ENCODE measurements at places on chromosomes 4 and X. TPM values are rescaled to one million over a fixed set of nuclear protein-coding genes. Genes with fewer than 3 reads are reported as not detected.
A peak's percentile ranks its signal among the peaks of the same experiment; 100 is the strongest.

DNA sequence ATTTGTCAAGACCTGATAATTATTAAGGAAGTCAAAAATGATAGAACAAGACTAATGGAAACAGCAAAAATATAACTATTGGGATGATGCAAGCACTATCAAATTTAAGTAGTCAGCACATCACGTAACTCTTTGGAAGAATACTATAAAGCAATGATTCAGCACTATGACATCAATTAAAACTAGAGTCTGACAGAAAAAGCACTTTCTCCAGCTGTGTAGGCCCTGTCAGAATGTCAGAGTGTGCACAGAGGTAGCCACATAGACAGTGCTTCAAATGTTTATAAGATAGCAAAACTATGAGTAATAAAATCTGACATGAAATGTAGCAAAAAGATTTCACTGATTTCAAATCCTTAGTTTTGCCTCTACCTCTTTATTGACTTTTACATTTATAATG, 1226.6 kb upstream of the ADGRL3 start:
- no peaks in the 10 kb centered on the region for H3K36me3 ChIP-seq
- H3K4me3 ChIP-seq: no peak overlapping the region
- H3K27ac ChIP-seq: no peak overlapping the region
- no peak for DNase-seq
- H3K27me3 ChIP-seq: no peaks in the 10 kb centered on the region

DNA sequence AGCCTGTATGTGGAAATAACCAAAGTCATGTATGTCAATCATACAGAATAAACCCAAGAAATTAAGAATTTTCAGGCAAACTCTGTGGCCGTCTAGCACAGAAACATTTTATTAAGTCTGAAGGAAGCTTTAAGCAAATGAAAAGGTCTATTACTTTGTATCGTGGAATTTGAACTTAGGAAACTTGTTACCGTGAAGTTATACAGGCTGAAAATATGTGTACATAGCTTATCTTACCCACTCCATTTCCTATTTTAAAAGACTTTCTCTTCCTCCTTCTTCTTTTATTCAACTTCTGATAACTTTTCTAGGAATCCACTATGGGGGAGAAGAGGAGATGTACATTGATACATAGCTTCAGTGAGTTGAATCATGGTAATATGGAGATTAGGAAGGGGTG, 108.3 kb downstream of the AGTR2 start:
- no peaks in the 10 kb centered on the region for H3K36me3 ChIP-seq
- DNase-seq: no peak
- no peaks in the 10 kb centered on the region for H3K4me1 ChIP-seq
- H3K4me3 ChIP-seq: no peak overlapping the region
- no peak overlapping the region for H3K27ac ChIP-seq

DNA sequence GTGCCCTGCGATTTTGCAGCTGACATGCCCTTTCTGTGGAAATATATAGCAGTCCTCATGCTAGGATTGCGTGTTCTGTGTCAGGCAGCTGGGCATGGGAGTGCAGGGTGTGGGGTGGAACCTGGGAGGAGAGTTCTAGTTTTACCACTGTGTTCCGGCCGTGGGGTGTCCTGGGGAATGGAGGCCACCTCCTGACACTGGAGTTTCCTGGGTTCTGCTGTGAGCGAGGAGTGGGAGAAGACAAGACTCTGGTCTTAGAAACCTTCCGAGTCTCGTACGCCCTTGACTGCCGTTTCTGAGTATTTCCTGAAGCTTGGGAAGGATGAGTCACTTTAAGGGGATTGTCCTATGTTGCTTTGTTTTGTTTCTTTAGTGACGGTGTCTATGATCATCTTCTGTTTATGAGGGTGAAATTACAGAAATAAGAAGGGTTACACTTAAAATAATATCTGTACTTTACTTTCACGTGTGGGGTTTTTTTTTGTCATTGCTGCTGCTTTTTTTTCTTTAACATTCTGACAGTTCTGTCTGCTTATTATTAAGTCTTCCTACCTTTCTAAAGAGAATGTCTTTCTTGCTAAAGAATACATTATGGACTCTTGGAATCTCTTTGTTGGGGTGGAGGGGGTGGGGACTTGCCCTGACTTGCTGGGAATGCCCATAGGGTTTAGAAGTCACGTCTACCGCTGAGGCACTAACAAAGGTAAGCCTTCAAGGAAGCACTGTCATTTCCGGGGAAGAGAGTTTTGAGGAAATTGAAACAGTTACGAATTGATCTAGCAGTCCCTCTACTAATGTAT, 19.1 kb downstream of the CD99 start:
- H3K4me3 ChIP-seq: peak overlapping the region; percentile 27
- peak; percentile 67 for DNase-seq
- no peaks in the 10 kb centered on the region for H3K27me3 ChIP-seq
- H3K4me1 ChIP-seq: peaks cover 45% of the 10 kb centered on the region

DNA sequence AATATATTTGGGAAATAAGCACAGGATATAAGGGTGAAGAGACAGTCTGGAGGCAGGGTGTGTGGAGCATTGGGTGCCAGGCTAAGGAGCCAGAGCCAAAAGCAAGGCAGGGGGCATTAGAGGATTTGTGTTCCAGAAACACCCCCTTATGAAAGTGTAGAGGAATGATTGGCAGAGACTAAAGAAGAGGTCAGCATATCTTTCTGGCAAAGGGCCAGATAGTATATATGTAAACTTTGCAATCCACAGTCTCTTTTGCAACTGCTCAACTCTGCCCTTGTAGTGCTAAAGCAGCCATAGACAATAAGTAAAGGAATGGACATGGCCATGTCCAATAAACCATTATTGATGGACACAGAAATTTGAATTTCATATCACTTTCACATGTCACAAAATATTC, 3.6 kb upstream of the SLC9A6 start:
- no peaks in the 10 kb centered on the region for H3K4me1 ChIP-seq
- H3K27ac ChIP-seq: no peak overlapping the region
- H3K27me3 ChIP-seq: no peaks in the 10 kb centered on the region
- H3K4me3 ChIP-seq: no peak overlapping the region
- DNase-seq: no peak

GRCh38 chrX:13681595-13681994, 7.3 kb upstream of the RAB9A start:
- no peak for DNase-seq
- no peak overlapping the region for H3K27ac ChIP-seq
- H3K4me1 ChIP-seq: no peaks in the 10 kb centered on the region

- no peaks in the 10 kb centered on the region for H3K36me3 ChIP-seq
- H3K4me3 ChIP-seq: no peak overlapping the region
- H3K4me1 ChIP-seq: no peaks in the 10 kb centered on the region
- no peak overlapping the region for H3K27ac ChIP-seq
Observed at GRCh38 chrX:116282751-116283150, 112.2 kb downstream of the AGTR2 start.

Gene MAGEC1
- total RNA-seq: not detected

DNA sequence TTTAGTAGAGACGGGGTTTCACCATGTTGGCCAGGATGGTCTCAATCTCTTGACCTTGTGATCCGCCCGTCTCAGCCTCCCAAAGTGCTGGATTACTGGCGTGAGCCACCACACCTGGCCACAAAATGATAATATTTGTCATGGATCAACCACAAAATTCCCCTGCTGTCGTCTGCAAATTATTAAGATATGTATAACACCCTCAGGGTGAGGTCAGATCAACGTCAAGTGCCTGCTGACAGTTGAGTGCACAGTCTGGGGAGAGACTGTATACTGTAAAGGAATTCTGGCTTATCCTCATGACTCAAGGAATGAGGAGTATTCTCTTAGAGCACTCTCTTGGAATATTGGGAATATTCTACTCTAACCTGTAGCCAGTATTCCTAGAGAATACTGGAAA, 11.2 kb downstream of the EPGN start:
- H3K27me3 ChIP-seq: no peaks in the 10 kb centered on the region
- peaks cover 4% of the 10 kb centered on the region for H3K4me1 ChIP-seq
- no peak overlapping the region for H3K27ac ChIP-seq
- no peaks in the 10 kb centered on the region for H3K36me3 ChIP-seq

Gene NELFA
- 24.5 TPM for total RNA-seq

DNA sequence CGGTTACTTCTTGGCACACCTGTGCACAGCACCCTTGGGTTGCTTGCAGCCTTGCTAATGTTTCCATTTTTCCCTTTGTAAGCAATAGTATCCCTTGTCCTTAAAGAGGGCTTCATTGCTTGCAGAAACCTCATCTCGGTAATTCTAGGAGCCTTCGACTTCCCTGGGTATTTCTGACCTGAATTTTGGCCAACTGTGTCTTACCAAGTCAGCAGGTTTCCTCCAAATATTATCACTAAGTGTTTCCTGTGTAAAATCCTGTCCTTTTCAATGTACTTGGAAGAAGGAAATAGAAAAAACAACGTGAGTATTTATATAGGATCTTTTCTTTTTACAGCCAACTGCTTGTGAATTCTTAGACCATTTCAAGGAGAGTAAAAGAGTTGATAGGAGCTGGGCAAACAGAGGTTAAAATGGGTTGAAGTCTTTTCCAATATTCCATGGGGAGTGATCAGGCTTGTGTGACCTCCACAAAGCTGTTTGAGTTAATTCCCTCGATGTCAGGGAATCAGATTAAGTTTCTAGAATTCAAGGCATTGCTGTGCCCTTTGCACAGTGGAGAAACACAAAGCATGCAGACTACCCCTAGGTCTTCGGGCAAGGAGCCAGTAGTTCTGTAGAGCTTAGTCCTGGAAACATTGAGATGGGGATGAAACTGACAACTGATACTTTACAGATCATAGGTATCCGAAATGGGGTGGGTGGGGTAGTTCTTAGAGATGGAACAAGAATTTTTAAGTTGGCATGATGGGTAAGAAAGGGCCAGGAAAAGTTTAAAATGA, 209.9 kb downstream of the CPE start:
- H3K4me1 ChIP-seq: no peaks in the 10 kb centered on the region
- no peak overlapping the region for H3K4me3 ChIP-seq
- H3K27me3 ChIP-seq: no peaks in the 10 kb centered on the region
- DNase-seq: no peak
- H3K36me3 ChIP-seq: no peaks in the 10 kb centered on the region

- no peak overlapping the region for H3K4me3 ChIP-seq
- DNase-seq: no peak
- H3K27ac ChIP-seq: no peak overlapping the region
- H3K4me1 ChIP-seq: no peaks in the 10 kb centered on the region
- peaks cover 7% of the 10 kb centered on the region for H3K27me3 ChIP-seq
Observed at GRCh38 chr4:53518807-53519206, 72.5 kb downstream of the LNX1 start.

Gene ASMT
- total RNA-seq: not detected

DNA sequence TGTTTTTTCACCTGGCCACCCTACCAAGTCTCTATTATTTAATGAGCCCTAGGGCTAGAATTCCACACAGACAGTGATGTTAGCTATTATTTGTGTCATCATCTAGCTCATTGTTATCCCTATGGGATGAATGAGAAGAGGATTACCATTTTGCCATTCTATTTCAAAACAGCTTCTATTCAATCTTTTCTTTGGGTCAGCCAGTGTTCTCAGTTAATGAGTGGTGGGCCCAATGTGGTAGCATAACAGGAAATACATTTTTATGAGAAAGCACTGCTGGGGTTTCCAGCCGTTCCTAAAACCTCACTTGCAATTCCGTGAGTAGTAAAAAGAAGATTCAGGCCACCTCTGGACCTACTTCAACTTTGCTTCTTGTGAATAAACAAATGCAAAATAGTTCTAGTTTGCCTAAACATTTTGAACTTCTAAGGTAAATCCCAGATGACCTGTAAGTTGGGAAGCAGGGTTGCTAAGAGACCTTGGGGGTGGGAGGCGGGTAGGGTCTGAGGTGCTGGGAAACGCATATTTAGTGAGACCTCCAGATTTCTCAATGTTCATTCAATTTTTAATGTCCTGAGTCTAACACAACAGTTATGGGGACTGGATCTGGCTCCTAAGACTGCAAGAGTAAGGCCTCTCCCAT, 24.8 kb upstream of the CYP2U1 start:
- no peak overlapping the region for H3K4me3 ChIP-seq
- H3K27me3 ChIP-seq: no peaks in the 10 kb centered on the region
- H3K27ac ChIP-seq: no peak overlapping the region
- no peak for DNase-seq

GRCh38 chrX:63394872-63395271, 43.7 kb upstream of the SPIN4 start:
- no peak for DNase-seq
- H3K36me3 ChIP-seq: no peaks in the 10 kb centered on the region
- H3K4me3 ChIP-seq: no peak overlapping the region

Gene CT45A5
- total RNA-seq: not detected

DNA sequence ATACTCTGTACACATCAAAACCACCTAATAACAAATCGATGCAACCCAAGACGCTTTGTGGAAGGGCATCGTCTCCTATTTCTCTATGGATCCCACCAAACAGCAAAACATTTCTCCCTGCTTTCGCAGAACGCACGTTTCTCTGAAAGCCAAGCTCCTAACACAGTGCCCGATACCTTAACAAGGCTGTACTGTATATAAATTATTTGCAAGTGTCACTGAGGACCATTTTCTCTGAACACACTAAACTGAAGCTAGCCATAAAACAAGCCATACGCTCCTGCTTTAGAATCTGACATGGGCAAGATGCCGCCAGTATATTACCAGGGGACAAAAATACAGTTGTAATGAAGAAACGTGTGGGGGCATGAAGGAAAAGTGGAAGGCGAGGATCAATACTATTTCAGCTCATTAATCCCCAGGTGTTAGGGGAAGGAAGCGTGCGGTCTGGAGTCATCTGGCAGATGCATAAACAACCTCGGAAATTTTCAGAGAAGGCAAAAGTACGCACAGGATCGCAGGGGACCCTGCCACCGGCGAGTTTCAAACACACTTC, 703 bp downstream of the KCNIP4 start:
- H3K27ac ChIP-seq: no peak overlapping the region
- peaks cover 32% of the 10 kb centered on the region for H3K27me3 ChIP-seq
- peaks cover 4% of the 10 kb centered on the region for H3K4me1 ChIP-seq
- H3K36me3 ChIP-seq: no peaks in the 10 kb centered on the region

Gene CT45A1
- total RNA-seq: not detected

DNA sequence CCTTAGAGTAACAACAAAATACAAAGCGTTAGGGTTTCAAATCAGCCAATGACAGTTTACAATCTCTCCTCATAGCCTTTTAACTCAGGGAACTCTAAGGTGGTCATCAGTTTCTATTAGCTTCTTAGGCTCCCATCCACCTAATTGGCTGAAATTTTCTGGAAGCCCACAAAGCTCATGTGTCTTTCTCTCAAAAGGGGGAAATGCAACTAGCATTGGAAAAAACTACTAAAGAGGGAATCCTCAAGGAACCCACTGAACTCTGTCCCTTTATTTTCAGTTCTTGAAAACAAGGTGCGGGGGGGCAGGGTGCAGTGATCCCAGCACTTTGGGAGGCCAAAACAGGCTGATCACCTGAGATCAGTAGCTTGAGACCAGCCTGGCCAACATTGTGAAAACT, 56.4 kb downstream of the PDGFC start:
- no peaks in the 10 kb centered on the region for H3K4me1 ChIP-seq
- H3K36me3 ChIP-seq: no peaks in the 10 kb centered on the region
- no peak for DNase-seq
- H3K27me3 ChIP-seq: no peaks in the 10 kb centered on the region
- H3K27ac ChIP-seq: no peak overlapping the region
- no peak overlapping the region for H3K4me3 ChIP-seq

Gene GPR143
- 1.8 TPM for total RNA-seq

Gene MAGEA3
- 0.58 TPM for total RNA-seq

- no peak overlapping the region for H3K27ac ChIP-seq
- H3K4me1 ChIP-seq: peaks cover 5% of the 10 kb centered on the region
- H3K36me3 ChIP-seq: no peaks in the 10 kb centered on the region
Observed at GRCh38 chr4:150096625-150097024, 18.4 kb downstream of the DCLK2 start.

GRCh38 chr4:7073526-7074390, 5.9 kb upstream of the GRPEL1 start:
- H3K4me3 ChIP-seq: no peak overlapping the region
- H3K36me3 ChIP-seq: no peaks in the 10 kb centered on the region
- no peak overlapping the region for H3K27ac ChIP-seq
- DNase-seq: peak; percentile 16
